Cardiac fibroblast (primary cell): ENCODE measurements at places on chromosomes 5 and 9.
A peak's percentile ranks its signal among the peaks of the same experiment; 100 is the strongest.

- DNase-seq, result no peak
Observed at GRCh38 chr5:53357439-53357838, 123.0 kb upstream of the FST start.

GRCh38 chr9:36827593-36827992, 206.5 kb downstream of the PAX5 start:
- DNase-seq, result no peak

DNA sequence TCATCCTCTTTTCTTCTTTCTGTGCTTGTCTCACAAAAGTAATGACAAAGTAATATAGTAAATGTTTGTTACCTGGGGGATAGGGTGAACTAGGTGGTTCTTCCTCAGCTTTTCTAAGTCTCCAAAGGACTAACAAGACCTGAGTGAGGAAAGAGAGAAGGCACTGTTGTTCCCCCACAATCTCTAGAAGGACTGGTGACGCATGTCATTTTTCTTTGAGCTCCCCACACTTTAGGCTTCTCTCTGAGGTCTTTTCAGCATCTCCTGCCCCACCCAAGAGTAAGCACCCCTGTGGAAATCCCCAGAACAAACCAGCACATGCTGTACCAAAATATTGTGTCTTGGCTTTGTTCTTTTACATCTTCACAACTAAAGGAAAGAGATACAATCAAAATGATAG, 2.4 kb upstream of the IL7R start:
- DNase-seq, result no peak

DNA sequence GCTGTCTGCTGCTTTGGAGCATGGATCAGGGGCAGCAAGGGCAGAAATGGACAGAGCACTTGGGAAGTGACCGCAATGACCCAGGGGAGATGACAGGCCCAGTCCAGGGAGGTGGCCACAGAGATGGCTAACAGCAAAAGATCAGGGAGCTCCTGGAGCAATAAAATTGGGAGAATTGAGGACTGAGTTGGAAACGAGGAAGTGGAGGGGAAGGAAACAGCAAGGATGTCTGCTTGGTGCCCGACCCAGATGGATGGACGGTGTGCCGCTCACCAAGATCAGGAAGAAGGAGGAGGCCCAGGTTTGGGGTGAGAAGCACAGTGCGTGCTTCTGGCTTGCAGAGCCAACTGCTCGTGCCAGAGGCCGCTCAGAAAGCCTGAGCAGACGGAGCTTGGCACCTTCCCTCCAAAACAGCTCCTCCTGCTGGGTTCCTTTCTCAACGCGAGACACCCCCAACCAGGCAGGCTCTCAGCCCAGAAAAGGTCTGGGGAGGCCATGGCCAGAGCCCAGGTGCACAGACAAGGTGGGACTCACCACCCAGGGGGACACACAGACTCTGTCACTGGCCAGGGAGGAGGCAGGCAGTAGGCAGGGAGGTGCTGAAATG, 1.7 kb upstream of the SLC34A1 start:
- DNase-seq, result peak; percentile 11

- no peak for DNase-seq
Observed at GRCh38 chr9:37452611-37453010, 12.6 kb downstream of the ZBTB5 start.

DNA sequence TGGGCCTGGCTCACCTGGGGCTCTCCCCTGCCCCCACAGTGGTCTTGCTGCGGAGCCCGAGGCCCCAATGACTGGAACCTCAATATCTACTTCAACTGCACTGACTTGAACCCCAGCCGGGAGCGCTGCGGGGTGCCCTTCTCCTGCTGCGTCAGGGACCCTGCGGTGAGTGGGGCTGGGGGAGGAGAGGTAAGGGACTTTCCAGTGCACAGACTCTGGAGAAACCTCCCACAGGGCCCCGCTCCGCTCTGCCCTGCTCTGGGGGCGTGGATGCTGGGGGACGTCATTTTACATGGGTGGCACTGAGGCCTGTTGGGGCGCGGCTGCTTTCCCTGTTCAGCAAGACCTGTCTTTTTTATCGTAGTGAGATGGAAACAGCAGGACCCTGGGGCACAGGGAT, 7.6 kb downstream of the TSPAN17 start:
- no peak for DNase-seq

DNA sequence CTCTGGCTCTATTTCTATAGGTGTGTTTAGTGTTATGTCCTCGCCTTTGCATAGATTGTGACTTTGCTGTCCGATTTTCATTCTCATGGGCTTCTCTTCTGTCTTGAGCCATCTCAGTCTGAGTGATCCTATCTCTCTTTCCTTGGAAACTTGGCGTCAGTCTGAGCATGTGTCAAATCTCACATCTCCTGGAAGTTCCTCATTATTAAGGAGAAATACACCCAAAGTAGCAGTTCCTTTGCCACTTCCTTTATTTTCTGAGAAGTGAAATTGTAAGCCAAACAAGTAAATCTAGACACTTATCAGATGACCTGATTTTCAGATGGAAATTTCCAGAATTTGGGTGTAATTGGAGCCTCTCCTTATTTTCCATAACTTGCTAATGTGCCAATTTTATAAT, 126.9 kb upstream of the ANKH start:
- no peak for DNase-seq

DNA sequence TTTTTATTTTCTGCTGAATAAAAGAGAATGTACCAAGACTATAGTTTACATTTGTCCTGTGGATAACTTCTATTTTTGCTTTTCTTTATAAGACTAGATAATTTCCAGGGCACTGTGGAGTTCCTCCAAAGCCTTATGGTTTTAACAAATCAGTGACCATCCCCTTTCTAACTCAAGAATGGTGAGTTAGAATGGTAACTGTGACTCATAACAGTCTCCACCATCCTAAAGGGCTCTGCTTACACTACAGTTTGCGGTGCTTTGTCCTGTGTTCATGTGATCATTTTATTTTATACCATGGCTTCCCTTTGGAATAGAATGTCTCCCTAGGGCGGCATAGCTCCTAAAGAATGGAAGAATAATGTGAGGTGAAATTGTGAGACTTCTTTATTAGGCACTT, 30.2 kb downstream of the WDR36 start:
- no peak for DNase-seq

- DNase-seq, result no peak
Observed at GRCh38 chr9:28887188-28887884, 1314.1 kb upstream of the C9orf72 start.

DNA sequence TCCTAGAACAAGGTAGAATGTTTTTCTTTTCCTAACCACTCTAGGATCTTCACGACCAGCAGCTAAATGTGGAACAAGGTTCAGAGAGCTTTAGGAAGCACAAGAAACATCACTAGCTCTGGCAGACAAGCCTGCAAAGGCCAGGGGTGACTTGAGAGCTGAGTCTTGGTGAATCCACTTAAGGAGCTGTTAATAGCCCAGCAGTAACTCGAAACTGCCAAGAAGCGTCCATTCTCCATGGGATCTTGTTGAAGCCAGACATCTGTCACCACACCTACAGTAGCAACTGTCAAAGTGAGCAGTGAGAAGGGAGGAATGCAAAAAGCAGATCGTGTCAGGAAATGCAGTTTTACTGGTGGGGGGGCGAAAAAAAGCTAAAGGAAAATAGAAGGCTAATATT, 87.2 kb downstream of the ATPSCKMT start:
- no peak for DNase-seq

GRCh38 chr5:56346741-56347535, 113.8 kb upstream of the ANKRD55 start:
- DNase-seq, result peak; percentile 96
